AG09309 (cell line): ENCODE measurements at places on chromosomes 4 and X.

DNA sequence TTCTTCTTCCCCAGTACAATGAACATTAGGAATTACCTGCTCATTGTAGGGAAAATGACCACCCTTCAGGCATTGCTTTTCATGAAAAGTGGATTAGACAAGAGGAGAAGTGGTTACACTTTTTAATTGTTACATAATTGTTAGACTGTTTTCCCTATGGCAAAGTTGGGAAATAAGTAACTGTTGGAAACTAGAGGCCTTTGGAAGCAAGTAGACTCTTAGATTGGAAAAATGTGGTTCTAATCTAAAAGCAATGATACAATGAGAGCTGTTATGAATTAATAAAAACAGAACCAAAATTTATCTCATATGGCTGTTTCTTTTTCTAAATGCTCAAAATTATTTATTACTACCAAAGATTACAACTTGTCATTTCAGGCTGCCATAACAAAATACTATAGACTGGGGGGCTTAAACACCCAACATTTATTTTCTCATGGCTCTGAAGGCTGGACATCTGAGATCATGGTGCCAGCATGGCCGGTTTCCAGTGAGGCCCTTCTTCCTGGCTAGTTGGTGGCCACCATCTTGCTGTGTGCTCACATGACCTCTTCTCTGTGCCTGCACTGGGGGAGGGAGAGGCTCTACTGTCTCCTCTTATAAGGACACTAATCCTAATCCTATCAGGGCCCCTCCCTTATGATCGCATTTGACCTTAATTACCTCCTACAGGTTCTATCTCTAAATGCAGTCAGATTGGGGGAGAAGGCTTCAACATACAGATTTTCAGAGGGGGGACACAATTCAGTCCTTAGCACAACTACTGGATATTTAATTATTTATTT is 12.5 kb downstream of the CC2D2A start:
- DNase-seq = no peak

DNA sequence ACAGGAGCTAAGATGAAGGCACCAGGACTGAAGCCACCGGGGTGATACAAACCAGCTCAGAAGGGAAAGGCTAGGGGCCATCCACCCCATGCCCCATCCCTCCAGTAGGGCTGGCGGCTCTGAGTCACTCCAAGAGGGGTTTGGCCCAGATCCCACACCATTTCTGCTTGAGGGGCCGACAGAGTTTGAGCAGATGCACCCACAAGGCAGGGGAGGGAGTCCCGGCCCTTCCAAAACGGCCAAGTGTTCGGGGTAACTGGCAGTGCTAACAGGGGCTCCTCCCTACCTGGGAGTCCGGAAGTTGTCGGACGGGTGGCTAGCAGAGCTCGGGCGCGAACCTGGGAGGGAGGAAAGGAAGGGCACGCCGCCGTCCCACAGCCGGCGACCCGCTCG is 412 bp downstream of the SLC10A3 start:
- DNase-seq = no peak

DNA sequence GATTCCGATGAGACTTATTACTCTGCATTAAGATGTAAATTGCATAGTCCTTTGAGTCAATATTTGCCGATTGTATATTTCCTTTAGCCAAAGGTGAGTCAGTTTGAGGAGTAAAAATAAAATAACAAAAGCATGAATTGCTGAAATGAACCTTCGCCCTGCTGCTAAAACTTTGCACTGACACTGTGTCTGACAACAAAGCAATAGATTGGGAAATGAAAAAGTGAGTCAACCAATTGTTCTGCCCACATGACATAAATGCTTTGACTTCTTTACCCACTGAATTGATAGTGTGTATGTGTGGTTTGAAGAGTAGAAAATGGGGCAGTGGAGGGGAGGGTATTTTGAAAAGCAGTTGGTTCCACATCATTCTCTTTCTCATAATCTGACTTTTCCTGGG is 88.4 kb upstream of the AFF2 start:
- no peak for DNase-seq

GRCh38 chr4:143248827-143249226 is 64.1 kb downstream of the USP38 start:
- DNase-seq = no peak

DNA sequence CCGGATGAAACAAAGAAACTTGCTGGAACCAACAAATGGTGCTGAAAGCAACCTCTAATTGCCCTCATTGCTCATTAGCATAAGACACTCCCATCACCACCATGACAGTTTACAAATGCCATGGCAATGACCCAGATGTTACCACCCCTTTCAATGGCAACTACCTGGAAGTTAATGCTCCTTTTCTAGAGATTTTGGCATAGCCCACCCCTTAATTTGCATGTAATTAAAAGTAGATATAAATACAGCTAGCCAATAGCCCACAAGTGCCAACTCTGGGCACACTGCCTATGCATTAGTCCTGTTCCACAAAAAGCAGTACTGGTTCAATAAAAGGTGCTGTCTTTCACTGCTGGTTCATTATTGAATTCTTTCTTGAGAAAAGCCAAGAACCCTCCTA is 410.3 kb upstream of the PPP1R2C start:
- no peak for DNase-seq

DNA sequence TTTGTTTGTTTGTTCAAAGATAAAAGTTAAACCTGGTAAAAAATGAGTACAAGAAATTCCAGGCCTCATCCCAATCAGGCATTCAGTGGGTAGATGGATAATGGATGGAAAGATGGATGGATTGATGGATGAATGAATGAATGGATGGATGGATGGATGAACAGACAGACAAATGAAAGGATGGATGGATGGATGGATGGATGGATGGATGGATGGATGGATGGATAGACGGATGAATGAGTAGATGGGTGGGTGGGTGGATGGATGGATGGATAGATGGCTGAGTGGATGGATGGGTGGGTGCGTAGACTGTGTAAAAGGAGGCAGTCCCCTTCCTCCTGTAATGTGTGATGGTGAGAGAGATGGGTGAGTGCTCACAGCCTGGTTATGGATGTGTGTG is 206.7 kb downstream of the FRMPD4 start:
- no peak for DNase-seq

- no peak for DNase-seq
Observed at GRCh38 chr4:118395057-118395644, 42.3 kb upstream of the PRSS12 start.

DNA sequence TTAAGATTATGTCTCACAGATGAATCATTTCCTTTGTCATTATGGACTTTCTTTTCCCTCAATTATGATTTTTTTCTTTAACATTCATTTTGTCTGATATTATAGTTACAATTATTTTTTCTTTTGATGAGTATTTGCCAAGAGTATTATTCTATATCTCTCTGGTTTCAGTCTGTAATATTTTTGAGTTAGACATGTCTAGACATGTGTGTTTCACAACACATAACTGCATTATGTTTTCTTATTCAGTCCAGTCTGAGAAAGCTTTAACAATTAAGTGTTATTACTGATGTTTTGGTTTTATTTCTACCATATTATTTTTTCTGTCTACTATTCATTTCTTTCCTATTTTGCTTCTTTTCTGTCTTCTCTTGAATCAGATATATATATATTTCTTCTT is 108.3 kb upstream of the MID1IP1 start:
- no peak for DNase-seq

DNA sequence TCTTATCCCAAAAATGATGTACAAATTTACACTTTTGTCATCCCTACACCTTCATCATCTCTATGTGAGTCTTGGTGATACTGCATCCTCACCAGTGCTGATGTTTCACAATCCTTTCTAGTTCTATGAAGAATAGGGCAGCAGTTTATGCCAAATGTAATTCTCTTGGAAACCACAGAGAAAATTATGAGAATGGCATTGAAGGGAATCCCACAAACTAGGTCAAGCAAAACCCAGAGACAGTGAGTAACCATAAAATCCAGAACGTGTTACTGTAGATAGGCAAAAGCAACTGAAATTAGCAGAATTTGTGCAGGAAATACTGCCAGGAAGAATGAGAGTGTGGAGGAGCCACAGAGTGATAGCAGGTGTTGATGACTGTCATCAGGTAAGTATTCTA is 24.5 kb downstream of the IL15 start:
- DNase-seq = no peak

DNA sequence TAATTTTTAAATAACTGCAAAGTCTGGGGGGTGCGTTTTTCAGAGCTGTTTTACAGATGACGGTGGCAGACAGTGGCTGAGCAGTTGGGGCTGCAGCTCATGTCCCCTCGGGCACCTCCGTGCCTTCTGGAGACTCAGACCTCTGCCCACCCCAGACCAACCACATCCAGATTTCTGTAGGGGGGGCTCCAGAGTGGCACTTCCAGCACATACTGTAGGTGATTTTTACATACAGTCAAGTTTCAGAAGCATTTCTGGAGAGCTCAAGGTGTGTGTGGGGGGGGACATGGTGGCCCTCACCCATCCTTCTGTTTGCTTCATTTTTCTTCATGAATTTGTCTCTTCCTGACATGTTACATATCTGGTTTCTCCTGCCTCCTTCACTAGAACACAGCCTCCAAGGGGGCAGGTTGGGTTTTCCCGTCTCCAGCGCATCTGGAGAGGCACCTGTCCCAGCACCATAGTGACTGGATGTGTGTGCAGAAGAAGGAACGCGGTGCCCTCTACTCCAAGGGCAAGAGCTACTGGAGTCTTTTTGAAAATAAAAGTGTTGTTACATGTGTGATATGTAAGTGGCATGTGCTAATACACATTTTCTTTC is 37.5 kb downstream of the TMEM271 start:
- no peak for DNase-seq

DNA sequence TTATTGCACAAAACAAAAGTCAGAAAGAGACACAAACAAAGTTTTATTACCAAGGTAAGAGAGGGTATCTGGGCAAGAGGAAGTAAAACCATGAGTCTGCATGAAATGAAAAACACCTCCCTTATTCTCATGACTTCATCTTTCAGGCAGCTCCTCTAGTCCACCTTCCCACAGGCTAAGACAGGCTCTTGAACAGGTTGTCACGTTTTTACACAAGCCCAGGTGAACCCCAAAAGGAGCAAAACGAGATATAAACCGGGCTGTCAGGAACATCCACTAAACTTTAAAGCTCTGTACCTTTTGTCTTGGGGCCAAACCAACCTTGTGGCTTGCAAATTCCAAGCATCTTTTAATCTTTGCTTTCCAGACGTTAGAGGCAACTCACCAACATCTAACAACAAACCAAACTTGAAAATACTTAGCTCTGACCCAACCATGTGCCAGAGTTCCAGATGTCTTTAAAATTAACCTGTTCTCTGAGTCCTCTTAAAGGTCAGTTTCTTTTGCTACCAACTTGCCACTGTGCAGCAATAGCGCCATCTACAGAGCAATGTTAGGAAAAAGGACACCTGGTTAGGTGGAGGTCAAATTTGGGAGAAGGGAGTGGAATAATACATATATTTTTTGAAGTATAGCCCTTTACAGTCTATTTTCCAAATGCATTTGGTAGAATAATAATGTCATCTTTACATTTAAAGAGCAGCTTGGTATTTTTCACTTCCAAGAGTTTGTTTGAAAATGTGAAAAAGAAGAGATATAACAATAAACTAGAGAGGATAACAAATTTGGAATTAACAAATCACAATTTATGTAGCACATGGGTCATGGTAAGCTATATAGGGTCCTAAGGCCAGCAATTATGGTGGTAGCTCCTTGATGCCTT is 73.1 kb downstream of the QRFPR start:
- peak; percentile 16 for DNase-seq

GRCh38 chr4:83364312-83364711 is 29.7 kb upstream of the HPSE start:
- no peak for DNase-seq

- DNase-seq = no peak
Observed at GRCh38 chr4:45939056-45939455, 184.8 kb downstream of the GABRG1 start.

- no peak for DNase-seq
Observed at GRCh38 chr4:105130945-105131344, 15.7 kb upstream of the TET2 start.

DNA sequence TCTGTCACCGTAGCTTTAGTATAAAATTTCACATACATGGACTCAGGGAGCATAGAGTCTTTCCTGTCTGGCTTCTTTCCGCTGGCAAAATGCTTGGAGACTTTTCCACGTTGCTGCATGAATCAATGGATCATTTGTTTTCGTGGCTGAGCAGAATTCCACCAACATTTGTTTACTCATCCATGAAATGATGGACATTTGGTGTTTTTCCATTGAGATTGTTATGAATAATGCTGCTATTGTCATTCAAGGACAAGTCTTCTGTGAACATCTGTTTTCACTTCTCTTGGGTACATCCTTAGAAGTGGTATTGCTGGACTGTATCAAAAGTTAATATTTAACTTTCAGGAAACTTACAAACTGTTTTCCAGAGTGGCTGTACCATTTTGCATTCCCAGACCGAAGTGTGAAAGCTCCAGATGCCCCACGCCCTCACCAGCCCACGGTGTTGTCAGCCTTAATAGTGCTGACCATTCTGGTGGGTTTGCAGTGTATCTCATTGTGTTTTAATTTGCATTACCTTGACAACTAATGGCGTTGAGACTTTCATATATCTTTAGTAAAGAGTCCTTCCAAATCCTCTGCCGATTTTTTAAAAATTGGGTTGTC is 5.8 kb upstream of the TMEM271 start:
- DNase-seq = no peak

- no peak for DNase-seq
Observed at GRCh38 chr4:185108669-185109068, 34.4 kb upstream of the SLC25A4 start.

- DNase-seq = no peak
Observed at GRCh38 chrX:31461266-31461665, 389.4 kb upstream of the FTHL17 start.

DNA sequence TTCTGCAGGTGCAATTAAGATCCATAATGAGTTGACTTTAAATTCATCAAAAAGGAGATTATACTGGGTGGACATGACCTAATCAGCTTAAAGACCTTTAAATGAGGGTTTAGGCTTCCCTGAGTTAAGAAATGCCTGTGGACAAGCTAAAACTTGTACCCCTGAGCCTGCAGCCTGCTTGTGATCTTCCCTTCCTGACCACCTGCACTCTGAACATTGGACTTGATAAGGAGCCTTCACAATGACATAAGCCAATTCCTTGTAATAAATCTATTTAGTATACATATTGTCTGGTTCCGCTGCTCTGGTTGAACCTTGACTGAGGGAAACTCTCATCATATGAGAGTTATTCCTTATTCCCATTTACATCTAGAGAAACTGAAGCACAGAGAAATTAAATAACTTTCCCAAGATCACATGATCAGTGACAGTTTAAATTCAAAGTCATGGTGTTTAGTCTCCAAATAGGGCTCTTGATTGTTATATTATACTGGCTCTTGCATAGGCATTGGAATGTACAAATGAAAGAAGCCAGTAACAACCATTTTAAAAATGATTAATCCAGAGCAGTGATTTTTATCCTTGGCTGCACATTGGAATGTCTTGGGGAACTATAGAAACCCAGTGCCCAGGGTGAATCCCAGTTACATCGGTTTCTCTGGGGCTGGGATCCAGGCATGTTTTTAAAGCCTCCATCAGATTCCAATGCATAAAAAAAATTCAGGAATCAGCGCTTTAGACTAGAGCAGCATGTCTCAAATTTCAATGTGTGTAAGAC is 136.1 kb downstream of the MSL3 start:
- DNase-seq = no peak

- no peak for DNase-seq
Observed at GRCh38 chr4:173450281-173450680, 51.4 kb upstream of the SCRG1 start.

GRCh38 chrX:153723351-153724251 is 586 bp downstream of the BCAP31 start:
- no peak for DNase-seq

- peak; percentile 45 for DNase-seq
Observed at GRCh38 chr4:181541396-181541795, 701.8 kb upstream of the TENM3 start.
